ENCODE measurements at places on chromosomes 4 and X.

GRCh38 chrX:155028877-155029291 lies 2.2 kb downstream of the FUNDC2 start:
- DNase-seq = no peak

DNA sequence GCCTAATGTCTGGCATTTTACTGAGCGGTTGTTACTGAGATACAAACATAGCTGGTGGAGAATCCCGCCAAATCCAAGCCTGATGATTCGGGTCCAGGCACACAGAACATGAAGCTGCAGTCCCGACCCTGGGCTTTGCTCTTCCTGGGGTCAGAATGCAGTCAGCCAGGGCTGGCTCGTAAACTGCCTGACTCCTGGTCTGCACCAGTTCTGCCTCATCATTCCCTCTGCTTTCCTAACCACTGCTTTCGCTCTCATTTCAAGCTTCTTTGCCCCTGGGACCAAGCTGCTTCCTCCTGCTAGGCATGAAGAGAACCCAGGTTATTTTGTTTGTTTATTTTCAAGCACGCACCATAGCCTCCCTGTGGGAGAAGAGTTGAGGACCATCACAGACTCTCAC lies 39.3 kb downstream of the GATB start:
- DNase-seq = no peak

- DNase-seq = no peak
These were observed 127.1 kb upstream of the PCDH18 start for GRCh38 chr4:137659431-137659830.

DNA sequence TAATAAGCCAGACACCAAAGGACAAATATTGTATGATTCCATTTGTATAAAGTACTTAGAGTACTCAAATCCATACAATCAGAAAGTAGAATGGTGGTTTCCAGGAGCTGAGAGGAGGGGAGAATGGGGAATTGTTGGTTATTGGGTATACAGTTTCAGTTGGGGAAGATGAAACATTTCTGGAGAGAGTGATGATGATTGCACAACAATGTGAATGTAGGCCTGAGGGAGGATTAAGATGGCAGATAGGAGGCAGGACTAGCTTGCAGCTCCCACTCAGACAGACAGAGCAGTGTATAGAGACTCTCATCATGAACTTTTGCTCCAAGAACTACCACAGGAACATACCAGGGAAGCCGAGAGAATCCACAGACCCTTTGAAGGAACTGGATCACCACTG lies 75.7 kb upstream of the PAK3 start:
- no peak for DNase-seq

- no peak for DNase-seq
These were observed 13.3 kb upstream of the FAM47E start for GRCh38 chr4:76238236-76238635.

GRCh38 chrX:41001327-41001726 lies 83.9 kb upstream of the USP9X start:
- DNase-seq = no peak
